ENCODE measurements at places on chromosomes 1 and 21.

GRCh38 chr1:206479183-206480125 is 9.2 kb downstream of the IKBKE start:
- peak; percentile 59 for DNase-seq

- no peak for DNase-seq
Measured at GRCh38 chr1:56229186-56229585, 350.2 kb downstream of the PLPP3 start.

DNA sequence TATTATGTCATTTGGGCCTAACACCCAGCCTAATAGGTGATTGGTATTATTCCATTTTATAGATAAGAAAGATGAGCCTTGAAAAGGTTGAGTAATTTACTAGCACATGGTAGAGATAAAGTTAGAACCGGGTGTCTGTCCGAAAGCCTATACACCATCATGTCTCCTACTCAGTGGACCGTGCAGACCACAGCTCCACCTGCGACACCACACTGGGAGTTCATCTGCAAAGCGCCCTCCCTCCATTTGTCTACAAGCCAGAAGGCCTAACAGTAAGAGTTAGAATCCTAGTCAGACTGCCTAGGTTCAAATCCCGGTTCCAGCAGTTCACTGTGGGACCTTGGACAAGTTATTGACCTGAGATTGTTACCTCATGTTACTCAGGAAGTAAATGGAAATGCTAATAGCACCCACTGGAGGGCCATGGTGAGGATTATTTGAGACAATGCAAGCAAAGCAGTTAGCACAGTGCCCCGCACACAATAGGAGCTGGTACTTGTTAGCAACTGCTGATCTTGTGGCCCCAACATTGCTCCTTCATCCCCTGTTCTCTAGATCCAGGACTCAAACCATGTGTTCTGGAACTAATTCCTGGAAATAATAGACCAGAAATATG is 20.5 kb downstream of the ARMH1 start:
- no peak for DNase-seq

DNA sequence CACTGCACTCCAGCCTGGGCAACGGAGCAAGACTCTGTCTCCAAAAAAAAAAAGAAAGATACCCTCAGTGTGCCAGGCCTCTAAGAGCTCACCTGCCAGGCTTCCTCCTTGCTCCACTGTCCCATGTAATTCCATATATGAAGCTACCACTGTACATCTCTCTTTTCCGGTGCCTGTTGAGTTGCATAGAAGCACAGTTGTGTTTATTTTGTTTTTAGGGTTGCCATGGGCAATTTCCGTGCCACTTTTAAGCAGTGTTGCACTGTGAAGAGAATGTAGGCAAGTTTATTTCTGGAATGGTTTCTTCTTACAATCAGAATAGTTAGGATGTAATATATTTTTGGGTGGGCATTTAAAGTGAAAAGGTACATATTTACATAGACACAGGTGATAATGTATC is 23.3 kb downstream of the MR1 start:
- DNase-seq: no peak

- peak; percentile 32 for DNase-seq
Measured at GRCh38 chr1:112866151-112866550, 89.8 kb downstream of the SLC16A1 start.

DNA sequence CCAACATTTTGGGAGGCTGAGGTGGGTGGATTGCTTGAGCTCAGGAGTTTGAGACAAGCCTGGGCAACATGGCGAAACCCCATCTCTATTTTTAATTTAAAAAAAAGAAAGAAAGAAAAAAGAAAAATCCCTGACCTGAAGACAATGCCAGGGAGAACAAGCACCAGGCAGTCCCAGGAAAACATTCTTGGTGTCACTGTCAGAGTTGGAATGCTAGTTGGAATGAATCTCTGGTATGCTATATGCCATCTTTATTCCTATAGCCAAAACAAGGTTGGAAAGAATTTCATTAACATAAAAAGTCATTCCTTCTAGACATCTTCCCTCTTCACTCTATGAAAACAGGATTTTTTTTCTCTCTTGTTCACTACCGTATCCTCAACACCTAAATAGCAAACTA is 2.8 kb downstream of the DNAJC8 start:
- no peak for DNase-seq

DNA sequence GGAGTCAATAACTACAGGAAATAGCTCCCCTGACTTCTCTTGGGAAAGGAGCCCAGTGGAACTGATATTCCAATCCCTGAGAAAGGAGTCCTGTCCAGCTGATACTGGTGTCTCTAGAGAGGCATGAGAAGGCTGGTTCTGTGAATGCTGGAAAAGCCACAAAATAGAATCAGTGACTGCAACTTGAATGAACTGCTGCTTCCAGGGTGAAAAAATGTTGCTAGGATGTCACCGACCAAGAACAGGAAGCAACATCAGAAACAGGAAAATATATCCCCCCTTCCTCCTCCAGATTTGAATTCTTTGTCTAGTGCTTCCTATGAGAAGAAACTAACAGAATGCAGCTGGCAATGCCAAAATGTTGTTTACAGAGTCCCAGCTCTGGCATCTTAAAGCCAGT is 269.3 kb upstream of the LYPLAL1 start:
- no peak for DNase-seq

- no peak for DNase-seq
Measured at GRCh38 chr1:33167650-33168447, 14.0 kb downstream of the TRIM62 start.

DNA sequence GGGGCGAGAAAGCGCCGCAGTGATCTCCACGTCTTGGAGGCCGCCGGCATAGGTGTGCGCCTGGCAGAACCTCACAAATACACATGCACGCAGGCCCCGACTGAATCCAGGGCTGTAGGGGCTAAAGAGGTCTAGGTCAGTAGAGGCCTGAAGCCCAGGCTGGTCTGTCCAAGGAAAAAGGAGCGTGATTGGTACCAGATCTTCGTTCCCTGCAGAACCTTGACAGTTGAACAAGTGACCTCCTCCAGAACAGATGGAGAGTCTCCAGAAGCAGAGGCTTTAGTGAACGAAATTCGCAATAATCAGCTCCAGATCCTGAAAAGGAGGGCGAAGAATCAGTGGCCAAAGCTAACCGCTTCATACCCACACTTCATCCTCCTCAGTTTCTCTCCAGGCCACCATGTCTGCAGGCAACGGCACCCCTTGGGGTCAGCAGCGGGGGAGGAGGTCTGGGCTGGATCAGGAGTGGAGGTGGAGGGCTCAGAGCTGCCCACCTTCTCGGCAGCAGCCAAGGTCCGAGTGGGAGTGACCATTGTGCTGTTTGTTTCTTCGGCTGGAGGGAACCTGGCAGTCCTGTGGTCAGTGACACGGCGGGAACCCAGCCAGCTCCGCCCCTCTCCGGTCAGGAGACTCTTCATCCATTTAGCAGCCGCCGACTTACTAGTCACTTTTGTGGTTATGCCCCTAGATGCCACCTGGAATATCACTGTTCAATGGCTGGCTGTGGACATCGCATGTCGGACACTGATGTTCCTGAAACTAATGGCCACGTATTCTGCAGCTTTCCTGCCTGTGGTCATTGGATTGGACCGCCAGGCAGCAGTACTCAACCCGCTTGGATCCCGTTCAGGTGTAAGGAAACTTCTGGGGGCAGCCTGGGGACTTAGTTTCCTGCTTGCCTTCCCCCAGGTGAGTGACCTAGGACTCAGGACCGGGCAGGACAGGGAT is 749 bp upstream of the PEX11B start:
- no peak for DNase-seq

DNA sequence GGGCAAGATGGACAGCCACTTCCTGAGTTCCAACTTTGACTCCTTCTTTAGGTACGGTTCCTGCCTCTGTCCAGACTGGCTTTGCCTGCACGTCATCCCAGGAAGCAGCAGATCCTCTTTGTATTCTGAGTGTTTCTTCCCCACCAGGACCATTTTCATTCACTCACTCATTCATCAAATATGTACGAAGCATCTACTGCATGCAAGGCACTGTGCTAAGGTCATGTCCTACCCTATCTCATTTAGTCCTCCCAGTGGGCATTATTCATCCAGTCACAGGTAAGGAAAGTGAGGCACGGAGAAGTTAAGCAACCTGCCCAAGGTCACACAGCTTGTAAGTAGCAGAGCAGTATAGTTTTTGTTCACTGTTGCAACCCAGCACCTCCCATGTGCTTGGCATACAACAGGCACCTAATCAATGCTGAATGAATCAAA is 13.9 kb downstream of the CRYBG2 start:
- no peak for DNase-seq

DNA sequence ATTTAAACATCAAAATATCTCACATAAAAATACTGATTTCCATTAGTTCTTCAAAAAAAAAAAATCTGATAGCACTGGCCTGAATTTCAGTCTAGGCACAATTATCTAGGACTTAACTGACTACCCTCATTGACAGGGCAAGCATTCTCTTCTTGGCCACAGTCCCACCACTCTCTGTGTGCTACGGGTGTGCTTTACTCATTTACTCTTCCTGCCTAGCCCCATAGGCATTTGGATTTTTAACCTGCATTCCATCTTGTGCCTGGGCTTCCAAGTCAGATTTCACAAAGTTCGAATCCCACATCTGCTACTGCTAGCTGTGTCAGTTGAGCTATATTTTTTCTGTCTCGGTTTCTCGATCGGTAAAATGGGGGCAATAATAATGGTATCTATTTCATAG is 38.0 kb downstream of the PTPN14 start:
- no peak for DNase-seq

GRCh38 chr1:4022715-4023114 is 122.6 kb upstream of the C1orf174 start:
- no peak for DNase-seq

GRCh38 chr1:208413006-208413405 is 168.8 kb upstream of the PLXNA2 start:
- DNase-seq: no peak

DNA sequence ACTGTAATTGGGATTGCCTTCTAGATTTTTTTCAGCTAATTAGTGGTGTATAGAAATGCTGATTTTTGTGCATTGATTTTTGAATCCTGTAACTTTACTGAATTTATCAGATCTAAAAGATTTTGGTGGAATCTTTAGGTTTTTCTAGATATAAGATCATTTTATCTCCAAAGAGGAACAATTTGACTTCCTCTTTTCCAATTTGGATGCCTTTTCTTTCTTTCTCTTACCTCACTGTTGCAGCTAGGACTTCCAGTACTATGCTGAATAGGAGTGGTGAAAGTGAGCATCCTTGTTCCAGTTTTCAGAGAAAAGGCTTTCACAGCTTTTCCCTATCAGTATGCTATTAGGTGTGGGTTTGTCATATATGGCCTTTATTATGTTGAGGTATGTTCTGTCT is 53.6 kb downstream of the TESK2 start:
- DNase-seq: no peak

GRCh38 chr1:31152181-31152795 is 86.8 kb upstream of the PUM1 start:
- DNase-seq: peak; percentile 79

DNA sequence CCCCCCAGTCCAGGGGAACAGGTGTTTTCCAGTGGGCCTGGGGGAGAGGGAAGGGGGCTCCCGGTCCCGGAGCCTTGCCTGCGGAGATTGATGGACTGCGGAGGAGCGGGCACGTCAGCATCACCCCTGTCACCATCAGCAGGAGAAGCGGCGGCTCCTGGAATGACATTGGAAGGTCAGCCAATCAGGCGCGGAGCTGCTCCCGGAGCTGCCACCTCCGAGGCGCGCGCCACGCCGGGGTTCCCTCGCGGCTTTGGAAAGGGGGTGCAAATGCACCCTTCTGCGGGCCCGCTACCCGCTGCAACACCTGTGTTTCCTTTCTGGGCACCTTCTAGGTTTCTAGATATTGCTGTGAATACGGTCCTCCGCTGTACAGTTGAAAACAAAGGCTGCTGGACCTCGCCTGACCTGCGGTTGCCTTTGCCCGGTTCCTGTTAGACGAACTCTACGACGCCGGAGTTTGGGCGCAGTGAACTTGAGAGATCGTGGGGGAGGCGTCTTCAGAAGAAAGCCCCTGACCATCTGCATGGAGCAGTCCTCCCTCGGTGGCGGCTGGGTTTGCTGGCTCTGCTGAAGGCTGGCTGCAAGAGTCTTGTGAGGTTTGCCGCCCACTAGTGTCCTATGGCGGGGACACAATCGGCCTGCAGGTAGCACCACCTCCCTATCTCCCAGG is 5.3 kb downstream of the DSCAM start:
- no peak for DNase-seq

DNA sequence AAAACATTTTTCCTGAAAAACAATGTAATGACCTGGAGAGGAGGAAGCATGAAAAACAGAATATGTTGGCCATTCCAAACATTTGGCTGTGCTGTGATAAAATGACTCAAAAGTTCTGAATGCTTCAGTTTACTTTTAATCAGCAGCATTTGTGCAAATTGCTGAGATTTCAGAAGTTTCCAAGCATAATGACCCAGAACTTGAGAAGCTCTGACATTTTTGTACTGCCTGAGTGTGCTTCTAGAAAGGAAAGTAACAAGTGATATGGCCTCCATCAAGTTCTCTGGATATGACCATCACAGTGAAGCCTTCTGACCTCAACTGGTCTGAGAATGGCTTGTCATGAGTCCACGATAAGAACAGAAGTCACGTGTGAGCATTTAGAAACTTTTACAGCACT is 283.4 kb upstream of the ZRANB2 start:
- no peak for DNase-seq

GRCh38 chr1:10856176-10856683 is 59.8 kb upstream of the CASZ1 start:
- DNase-seq: no peak

GRCh38 chr1:58149271-58149812 is 397.2 kb downstream of the OMA1 start:
- DNase-seq: no peak

GRCh38 chr1:35619237-35620121 is 21.8 kb downstream of the PSMB2 start:
- DNase-seq: no peak

DNA sequence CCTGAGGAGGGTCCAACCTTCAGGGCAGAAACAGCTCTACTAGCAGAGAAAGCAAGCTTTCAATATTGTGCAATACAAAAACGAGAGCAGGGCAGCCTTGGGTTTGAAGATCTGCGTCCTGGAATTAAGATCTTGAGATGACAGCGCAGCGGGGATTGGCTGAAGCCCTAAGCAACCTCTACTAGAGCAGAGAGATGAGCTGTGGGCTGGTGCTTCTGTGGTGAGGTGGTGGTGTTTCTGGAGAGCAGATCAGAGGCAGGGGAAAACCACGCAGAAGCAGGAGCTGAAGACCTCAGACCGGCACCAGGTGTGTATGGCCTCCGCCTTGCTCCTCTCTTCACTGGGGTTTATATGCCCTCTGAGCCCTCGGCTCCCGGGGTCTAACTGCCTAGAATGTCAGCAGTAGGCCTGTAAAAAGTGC is 12.5 kb downstream of the TRAF3IP3 start:
- DNase-seq: no peak
